T47D (cell line): ENCODE measurements at places on chromosomes 3 and 15.

GRCh38 chr15:88069561-88069960 lies 187.0 kb downstream of the NTRK3 start:
- DNase-seq, result no peak

DNA sequence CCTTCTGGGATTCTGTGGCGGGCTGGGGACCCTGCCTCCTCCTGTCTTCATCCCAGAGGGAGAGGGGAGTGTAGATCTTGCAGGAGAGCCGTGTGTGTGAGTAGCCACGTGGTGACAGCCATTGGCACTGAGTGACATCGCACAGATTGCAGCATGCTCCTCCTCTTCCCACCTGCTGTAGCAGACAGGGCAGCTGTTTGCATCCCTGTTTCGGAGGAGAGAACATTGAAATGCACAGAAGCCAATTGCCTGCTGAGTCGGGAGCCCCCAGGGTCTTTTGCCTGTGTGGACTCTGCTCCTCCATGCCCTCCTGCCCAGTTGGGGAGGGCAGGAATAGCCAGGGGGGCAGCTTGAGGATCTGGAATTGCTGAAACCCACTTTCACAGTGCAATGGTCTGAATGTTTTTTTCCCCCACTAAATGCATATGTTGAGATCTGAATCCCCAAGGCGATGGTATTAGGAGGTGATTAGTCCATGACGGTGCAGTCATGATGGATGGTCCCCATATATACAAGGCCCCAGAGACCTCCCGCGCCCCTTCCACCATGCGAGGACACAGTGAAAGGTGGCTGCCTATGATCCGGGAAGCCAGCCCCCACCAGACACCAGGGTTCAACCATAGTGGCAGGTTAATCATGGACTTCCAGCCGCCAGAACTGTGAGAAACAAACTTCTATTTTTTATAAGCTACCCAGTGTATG lies 66.8 kb downstream of the CHRNA7 start:
- no peak for DNase-seq

DNA sequence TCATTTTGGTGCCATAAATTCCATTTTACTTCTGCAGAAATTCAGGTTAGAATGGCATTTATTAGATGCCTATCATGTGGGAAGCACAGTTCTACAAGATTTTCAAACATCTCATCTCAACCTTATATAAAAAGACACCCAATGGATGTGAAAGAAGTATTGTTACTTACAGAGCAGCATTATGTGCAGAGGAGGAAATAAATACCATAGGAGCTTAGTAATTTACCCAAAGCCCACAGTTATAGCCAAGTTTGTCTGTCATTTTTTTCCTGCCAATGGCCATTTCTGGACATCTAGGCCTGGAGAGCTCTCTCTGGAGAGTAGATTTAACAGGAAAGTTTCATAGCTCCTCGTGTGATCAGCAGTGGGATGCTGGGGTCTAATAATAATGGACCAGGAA lies 659.4 kb upstream of the NAALADL2 start:
- DNase-seq, result no peak

DNA sequence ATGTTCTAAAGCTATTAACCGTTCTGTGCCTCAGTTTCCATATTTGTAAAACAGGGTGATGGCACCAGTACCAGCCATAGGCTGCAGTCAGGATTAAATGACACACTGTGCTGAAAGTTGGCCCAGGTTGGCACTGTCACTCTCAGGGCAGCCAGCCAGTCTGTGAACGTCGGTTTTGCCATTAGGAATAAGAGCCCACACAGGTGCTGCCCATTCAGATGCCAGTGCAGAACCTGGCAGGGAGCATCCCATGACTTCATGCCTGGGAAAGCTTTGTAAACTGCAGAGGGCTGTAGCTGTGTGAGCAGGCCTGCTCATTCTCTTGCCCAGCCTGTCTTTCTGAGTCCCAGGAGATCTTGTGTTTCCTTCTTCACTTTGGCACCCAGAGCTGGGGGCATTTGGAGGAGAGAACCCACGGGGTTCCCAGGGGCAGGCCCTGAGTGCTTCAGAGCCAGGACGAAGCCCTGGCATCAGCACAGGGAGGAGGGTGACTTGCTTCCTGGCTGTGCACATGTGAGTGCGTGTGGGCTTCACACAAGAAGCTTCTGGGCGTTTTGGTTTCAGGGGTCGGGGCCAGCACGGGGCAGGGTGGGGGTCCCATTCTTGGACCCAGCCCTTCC lies 46.9 kb downstream of the ZNF710 start:
- DNase-seq, result no peak

- no peak for DNase-seq
Measured at GRCh38 chr3:127172211-127172610, 20.7 kb upstream of the PRR23E start.

DNA sequence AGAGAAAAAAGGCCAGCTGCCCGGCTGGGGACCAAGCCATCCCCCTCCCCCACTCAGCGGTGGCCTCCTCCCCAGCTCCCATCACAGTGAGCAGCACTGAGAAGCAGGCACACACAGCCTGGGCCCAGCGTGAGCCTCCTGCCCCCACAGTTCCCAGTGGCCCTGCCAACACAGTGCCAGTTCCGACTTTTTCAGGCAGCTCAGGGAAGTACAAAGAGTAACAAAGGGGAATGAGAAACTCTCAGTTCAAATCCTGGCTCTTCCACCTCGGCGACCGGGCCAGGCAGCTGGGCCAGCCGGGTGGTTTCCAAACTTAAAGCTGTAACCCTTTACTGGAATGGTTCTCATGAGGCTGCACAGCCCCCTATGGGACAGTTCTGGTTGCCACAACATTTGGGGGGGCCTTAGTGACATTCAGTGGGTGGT lies 18.5 kb downstream of the TNK2 start:
- no peak for DNase-seq

GRCh38 chr15:29726553-29726952 lies 95.7 kb downstream of the TJP1 start:
- no peak for DNase-seq

DNA sequence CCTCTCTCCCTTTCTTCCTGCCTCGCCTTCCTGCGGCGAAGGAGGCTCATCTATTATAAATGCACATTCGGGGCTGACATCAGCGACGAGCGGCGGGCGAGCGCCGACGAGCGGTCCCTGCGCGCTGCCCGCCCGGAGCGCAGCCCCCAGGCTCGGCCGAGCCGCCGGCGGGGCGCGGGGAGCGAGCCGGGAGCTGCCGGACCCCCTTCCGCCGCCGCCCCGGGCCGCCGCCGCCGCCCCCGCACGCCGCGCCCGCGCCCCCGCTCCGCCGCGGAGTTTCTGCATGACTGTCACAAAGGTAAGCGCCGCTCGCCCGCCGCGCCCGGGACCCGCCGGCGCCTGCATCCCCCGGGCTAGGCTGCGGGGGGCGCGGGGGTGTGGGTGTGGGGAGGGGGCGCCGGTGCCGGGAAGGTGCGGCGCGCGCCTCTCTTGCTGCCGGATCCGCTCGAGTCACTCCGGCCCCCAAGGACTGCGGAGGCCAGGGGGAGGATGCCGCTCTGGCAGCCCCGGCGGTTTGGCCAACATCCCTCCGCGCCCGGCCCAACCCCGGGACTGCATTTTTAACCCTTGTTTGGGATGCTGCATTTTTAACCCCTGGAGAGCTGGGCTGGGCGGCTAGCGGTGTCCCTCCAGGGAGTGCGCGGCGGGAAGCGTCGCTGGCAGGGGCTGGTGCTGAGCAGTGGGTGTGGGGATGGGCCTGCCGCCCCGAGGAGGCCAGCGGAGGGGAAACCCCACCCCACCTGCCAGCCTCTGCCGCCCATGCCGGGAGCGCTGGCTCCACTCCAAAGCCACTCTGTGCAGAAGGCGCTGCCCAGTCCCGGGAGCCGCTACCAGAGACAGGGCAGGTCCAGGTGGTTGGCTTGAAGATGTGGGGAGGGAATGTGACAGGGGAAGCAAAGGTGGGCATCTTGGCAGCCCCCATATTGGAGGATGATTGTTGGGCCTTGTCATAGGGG lies at the start of gene CORO2B:
TSS of gene CORO2B (plus strand) at position 14 of the 956 bp plus-strand sequence. CDS start at position 284, 270 bp downstream.
- DNase-seq, result no peak

DNA sequence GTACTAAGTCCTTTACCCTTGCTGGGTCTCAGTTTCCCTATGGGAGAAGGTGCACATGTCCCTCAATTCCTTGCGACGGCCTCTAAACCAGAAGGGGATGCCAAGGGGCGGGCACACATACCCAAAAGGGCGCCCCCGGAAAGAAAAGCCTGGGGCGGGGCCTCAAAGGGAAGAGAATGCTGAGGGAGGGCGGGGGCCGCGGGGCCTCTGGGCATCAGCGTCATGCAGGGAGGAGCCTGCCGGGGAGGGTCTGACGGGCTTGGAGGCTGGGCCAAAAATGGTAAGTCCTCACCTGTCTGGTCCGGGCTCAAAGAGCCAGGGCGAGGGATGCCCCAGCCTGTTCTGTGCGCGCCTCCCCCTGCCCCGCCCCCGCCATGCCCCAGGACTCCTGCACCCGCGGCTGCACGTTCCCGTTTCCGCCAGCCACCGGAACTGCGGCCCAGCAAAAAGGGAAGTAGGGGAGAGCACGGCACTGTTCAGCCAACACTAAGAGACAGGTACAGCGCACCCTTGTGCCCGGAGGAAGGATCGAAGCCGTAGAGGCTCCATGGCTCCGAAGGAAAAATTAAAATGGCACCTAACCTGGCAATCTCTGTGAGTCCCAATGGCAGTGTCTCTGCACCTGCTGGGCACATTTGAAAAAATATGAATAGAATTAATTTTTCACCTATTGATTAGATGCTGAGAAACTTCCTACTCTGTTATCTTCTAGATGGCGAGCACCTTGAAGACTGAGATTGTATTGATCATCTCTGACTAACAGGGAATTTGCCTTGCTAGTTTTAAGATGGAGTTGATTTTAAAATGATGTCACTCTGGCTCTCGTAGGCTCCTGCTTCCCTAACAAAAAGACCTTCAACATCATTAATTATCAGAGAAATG lies at the start of gene DET1:
TSS of gene DET1 (minus strand) at position 434 of the 882 bp plus-strand sequence. CDS start 14,976 bp downstream, outside the sequence.
- peak; percentile 98 for DNase-seq

GRCh38 chr15:81047928-81048327 lies 47.2 kb downstream of the TLNRD1 start:
- DNase-seq, result no peak
